B cell (primary cell): ENCODE measurements at places on chromosomes 5 and 9. TPM values are rescaled to one million over a fixed set of nuclear protein-coding genes. Genes with fewer than 3 reads are reported as not detected.

GRCh38 chr9:122131401-122132001 is 28.1 kb downstream of the NDUFA8 start:
- DNase-seq: no peak

MYOZ3 gene
- 0.04 TPM in 1 of 2 replicates, not detected in the other for polyA plus RNA-seq

- no peak for DNase-seq
These were observed 27.9 kb downstream of the MROH2B start for GRCh38 chr5:41043109-41043747.

- peak; percentile 75 for DNase-seq
These were observed 1.1 kb upstream of the SEMA4D start for GRCh38 chr9:89498852-89499480.

DAB2IP gene
- polyA plus RNA-seq: 0.03 and 1.1 TPM in 2 replicates

GPR150 gene
- 0.30 and 0.86 TPM in 2 replicates for polyA plus RNA-seq
